ENCODE measurements at places on chromosomes 11 and 22.

- DNase-seq, result no peak
These were observed 898 bp upstream of the ROBO3 start for GRCh38 chr11:124864176-124864891.

DNA sequence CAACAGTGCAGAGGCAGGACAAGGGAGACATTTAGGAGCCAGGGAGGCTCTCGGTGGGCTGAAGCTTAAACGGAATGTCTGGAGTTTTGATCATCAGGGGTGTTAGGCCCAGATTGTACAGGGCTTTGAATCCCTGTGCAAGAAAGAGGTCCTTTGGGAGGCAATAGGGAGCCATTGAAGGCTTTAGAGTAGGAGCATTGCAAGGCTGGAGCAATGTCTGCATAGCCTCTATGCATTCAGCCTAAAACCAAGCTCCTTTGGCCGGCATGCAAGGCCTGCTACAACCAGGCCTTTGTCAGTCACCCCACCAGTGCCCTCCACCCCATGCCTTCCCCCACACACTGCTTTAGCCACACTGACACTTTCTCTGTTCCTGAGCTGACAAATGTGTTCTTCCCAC is 47.4 kb upstream of the FGF3 start:
- DNase-seq, result no peak

DNA sequence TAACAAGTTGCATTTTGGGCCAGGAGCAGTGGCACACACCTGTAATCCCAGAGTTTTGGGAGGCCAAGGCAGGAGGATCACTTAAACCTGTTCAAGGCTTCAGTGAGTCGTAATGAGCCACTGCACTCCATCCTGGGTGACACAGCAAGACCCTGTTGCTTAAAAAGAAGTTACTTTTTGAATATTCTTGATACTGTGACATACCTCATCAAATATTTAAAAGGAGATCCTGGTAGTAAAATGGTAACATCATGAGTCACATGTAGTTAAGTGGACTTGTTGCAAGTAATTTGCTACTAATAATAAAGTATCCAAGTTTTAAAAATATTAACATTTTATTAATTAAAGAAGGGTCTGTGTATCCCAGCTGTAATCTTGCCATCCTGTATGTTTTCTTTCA is 18.3 kb downstream of the HMGXB4 start:
- DNase-seq, result no peak

- DNase-seq, result no peak
These were observed 66.8 kb downstream of the LRP5 start for GRCh38 chr11:68379206-68379605.

DNA sequence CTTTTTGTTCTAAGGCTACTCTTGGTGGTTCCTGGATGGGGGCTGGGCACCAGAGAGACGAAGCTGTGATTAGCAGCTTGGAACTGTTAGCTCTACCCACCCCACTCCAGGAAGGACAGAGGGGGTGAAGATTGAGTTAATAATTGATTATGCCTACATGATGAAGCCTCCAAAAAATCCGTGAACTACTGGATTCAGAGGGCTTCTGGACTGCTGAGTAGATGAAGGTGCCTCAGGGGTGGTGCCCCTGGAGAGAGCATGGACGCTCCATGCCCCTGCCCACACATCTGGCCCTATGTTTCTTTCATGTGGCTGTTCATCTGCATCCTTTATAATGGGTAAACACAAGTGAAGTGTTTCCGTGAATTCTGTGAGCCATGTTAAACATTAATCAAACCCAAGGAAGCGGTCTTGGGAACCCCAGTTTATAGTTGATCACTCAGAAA is 47.3 kb upstream of the CYP2D6 start:
- DNase-seq, result no peak

- no peak for DNase-seq
These were observed 86.8 kb upstream of the TP53I11 start for GRCh38 chr11:45037434-45038005.

Data from iPS DF 19.7 (cell line).